ENCODE measurements at places on chromosomes 4 and X. TPM values are rescaled to one million over a fixed set of nuclear protein-coding genes. Genes with fewer than 3 reads are reported as not detected.
A peak's percentile ranks its signal among the peaks of the same experiment; 100 is the strongest.

KCTD8 gene
- 0.30 TPM for total RNA-seq

DNA sequence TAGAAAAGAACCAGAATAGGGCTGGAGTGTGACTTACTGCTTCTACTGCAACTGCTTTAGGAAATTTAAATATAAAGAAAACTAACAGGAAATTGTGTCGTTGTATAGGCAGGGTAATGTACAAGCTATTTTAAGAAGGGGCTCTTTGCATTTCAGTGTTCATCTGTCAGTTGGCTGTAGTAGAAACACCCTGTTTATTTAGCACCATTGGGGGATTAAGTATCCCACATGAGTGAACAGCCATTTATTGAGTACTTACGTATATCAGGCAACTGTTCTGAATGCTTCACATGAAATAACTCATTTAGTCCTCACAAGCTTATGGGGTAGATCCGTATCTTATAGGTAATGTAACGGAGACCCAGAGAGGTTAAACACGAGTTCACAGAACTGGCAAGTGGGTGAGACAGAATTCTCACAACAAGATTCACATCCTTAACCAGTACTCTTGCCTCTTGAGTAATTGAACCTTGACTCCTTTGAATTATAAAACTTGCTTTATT is 23.9 kb downstream of the STIM2 start:
- no peak overlapping the region for H3K27ac ChIP-seq
- no peaks in the 10 kb centered on the region for H3K36me3 ChIP-seq

GRCh38 chr4:82042042-82042441 is 331.7 kb downstream of the HNRNPD start:
- no peaks in the 10 kb centered on the region for H3K27me3 ChIP-seq
- no peaks in the 10 kb centered on the region for H3K36me3 ChIP-seq
- H3K27ac ChIP-seq = no peak overlapping the region
- peaks cover 9% of the 10 kb centered on the region for H3K4me1 ChIP-seq

- H3K4me3 ChIP-seq = no peak overlapping the region
- DNase-seq = no peak
- no peak overlapping the region for H3K27ac ChIP-seq
- peaks cover 77% of the 10 kb centered on the region for H3K36me3 ChIP-seq
- H3K27me3 ChIP-seq = no peaks in the 10 kb centered on the region
- peaks cover 23% of the 10 kb centered on the region for H3K4me1 ChIP-seq
These were observed 60.8 kb upstream of the TBC1D14 start for GRCh38 chr4:6848717-6849305.

- peaks cover 9% of the 10 kb centered on the region for H3K4me1 ChIP-seq
- H3K27ac ChIP-seq = no peak overlapping the region
- DNase-seq = no peak
- H3K4me3 ChIP-seq = no peak overlapping the region
These were observed 52.1 kb downstream of the PSAPL1 start for GRCh38 chr4:7382634-7383014.

IL13RA2 gene
- 0.28 TPM for total RNA-seq

- no peak for DNase-seq
- H3K27me3 ChIP-seq = no peaks in the 10 kb centered on the region
- H3K4me1 ChIP-seq = peaks cover 9% of the 10 kb centered on the region
- no peak overlapping the region for H3K27ac ChIP-seq
- no peak overlapping the region for H3K4me3 ChIP-seq
These were observed 56.4 kb downstream of the USP38 start for GRCh38 chr4:143240939-143241679.

GRCh38 chr4:26022346-26023202 is 108.6 kb downstream of the SMIM20 start:
- H3K27ac ChIP-seq = peak overlapping the region; percentile 1
- peaks cover 20% of the 10 kb centered on the region for H3K4me1 ChIP-seq
- no peak for DNase-seq
- H3K27me3 ChIP-seq = no peaks in the 10 kb centered on the region
- no peak overlapping the region for H3K4me3 ChIP-seq

XAGE2 gene
- total RNA-seq = not detected

DNA sequence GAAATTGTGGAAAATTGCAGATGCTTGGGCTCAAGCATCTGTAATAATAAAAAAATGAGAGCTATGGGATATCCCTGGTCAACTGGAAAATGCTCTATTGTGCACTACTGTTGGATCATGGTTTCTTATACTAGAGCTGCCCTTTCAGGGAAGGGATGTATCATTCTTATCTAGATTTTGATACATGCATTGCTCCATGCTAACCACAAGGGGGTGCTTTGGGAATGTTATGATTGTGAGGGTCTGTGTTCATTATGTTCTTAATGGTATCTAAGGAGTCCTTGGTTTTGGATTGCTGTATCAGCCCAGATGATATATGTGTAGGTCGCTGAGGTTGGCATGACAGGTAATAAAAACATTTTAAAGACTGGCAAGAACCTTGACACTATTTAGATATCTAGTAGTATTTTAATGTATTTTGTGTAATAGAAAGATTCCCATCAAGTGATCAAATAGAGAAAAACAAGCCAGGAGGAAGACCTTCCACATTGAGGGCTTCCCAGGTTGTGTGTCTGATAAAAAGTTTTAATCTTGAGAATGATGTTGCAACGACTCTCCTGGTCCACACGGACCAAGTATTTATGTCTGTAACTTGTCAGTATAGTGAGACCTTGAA is 49.2 kb upstream of the TLR2 start:
- H3K27me3 ChIP-seq = no peaks in the 10 kb centered on the region
- no peak for DNase-seq
- H3K36me3 ChIP-seq = peaks cover 78% of the 10 kb centered on the region
- H3K4me3 ChIP-seq = no peak overlapping the region
- no peak overlapping the region for H3K27ac ChIP-seq
- H3K4me1 ChIP-seq = no peaks in the 10 kb centered on the region

DNA sequence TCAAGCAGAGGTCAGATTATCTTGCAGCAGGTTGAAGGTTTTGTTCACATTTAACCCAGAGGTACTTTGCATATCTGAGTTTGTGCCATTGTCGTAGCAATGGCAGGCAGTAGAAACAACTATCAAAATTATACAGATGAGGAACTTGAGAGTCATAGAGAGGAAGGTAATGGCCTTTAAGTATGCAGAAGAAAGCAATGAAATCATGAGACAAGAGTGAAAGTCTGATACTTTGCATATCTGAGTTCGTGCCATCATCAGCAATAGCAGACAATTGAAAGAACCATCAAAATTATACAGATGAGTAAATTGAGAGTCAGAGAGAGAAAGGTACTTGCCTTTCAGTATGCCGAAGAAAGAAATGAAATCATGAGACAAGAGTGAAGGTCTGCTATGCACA is 154.1 kb downstream of the NLGN4X start:
- H3K27ac ChIP-seq = no peak overlapping the region
- H3K27me3 ChIP-seq = no peaks in the 10 kb centered on the region
- DNase-seq = no peak
- no peaks in the 10 kb centered on the region for H3K36me3 ChIP-seq

- no peak overlapping the region for H3K27ac ChIP-seq
- no peak overlapping the region for H3K4me3 ChIP-seq
- H3K27me3 ChIP-seq = no peaks in the 10 kb centered on the region
- H3K36me3 ChIP-seq = no peaks in the 10 kb centered on the region
- no peaks in the 10 kb centered on the region for H3K4me1 ChIP-seq
These were observed 98.9 kb downstream of the FRMPD4 start for GRCh38 chrX:12237131-12237530.

DNA sequence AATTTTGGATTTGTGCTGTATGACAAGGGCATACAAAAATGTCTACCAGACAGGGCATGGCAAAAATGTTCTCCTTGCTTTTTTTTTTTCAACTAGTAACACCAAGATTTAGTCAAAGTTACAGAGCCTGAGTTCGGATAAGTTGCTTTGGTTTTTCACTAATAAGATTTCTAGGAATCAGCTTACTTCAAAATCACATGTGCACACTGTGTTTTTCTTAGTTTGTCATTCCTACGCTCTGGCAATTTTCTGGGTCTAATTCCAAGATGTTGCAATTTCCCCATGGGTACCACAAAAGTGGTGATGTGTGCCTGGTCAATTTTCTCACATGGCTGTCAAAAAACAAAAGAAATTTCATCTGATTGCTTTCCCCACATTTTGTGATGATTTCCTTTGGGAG is 6.3 kb downstream of the C1QTNF7 start:
- H3K27ac ChIP-seq = no peak overlapping the region
- no peak for DNase-seq
- no peaks in the 10 kb centered on the region for H3K36me3 ChIP-seq
- peaks cover 14% of the 10 kb centered on the region for H3K4me1 ChIP-seq
- no peaks in the 10 kb centered on the region for H3K27me3 ChIP-seq
- no peak overlapping the region for H3K4me3 ChIP-seq

GRCh38 chr4:90996813-90997212 is 869.6 kb downstream of the CCSER1 start:
- no peak overlapping the region for H3K4me3 ChIP-seq
- no peak for DNase-seq
- H3K27me3 ChIP-seq = no peaks in the 10 kb centered on the region
- H3K36me3 ChIP-seq = no peaks in the 10 kb centered on the region

- no peaks in the 10 kb centered on the region for H3K36me3 ChIP-seq
- no peak overlapping the region for H3K27ac ChIP-seq
- H3K27me3 ChIP-seq = no peaks in the 10 kb centered on the region
- no peaks in the 10 kb centered on the region for H3K4me1 ChIP-seq
These were observed 467.5 kb downstream of the PACRGL start for GRCh38 chr4:21167711-21168110.

PRSS12 gene
- not detected for total RNA-seq

DNA sequence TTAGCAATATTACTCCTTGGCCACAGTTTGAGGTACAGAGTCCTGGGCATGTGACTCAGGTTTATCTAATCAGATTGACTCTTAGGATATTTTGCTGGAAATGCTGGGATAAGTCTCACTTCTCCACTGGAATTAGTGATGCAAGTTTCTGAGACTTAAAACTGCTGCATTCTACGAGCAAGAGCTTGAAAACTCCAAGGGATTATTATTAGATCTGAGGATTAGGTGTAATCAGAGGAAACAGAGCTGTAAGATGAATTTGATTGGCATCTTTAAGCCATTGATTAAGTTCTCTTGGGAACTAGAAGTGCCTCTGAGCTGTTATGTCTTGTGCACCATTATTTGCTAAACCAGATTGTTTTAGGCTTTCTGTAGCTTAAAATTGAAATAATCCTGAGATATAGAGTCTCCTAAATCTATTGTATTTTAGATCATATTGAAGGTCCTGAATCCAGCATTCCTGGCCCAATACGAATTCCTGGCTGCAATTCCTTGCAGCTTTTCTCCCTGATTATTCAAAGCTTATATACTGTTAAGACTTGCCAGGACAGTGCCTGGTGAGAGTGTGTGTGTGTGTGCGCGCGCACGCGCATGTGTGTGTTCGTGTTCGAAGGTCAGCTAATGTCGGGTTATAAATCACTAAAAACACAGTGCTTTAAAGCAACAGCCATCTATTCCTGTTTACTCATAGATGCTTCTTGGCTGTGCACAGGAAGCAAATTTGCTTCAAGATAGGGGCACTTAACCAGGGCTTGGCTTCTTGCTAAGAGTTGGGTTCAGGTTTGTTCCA is 735.1 kb downstream of the STIM2 start:
- H3K27ac ChIP-seq = no peak overlapping the region
- no peaks in the 10 kb centered on the region for H3K4me1 ChIP-seq
- no peak overlapping the region for H3K4me3 ChIP-seq
- H3K27me3 ChIP-seq = no peaks in the 10 kb centered on the region

Measured in heart right ventricle (tissue), 16 donors.